ENCODE measurements at places on chromosomes 3 and 15.

DNA sequence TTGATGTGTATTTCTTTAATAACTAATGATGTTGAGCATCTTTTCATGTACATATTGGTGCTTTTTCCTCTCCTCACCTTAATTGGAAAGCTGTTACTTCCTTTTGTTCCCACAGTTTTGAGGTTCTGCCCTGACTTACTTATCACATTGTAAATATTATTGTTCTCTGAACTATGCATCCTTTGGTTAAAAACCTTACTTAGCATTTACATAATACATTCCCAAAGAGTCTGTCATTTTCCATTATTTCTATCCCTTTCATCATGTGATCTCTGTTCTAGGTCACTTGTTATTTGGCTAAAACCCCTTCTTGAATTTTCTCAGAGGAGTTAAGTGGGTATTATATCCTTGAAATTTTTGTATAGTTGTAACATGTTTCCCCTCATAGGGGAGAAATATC is 33.0 kb downstream of the SLC12A6 start:
- DNase-seq, result no peak

GRCh38 chr15:66569461-66570137 is 3.8 kb upstream of the LCTL start:
- DNase-seq, result no peak

- no peak for DNase-seq
Observed at GRCh38 chr3:46712191-46713049, 5.2 kb downstream of the PRSS50 start.

DNA sequence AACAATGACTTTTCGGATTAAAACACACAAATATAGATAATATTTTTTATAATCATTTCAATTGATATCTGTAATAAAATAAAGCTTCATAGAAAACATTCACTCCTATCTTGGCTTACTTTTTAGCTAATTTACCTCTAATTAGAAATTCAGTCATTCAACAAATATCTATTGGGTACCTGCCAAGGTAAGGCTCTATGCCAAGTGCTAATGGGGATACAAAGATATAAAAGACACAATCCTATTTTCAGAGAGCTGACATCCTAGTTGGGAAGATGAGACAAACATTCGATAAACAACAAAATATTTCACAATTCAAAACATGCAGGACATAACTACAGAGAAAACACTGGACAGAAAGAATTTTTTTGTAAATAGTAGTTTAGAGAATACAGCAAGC is 63.3 kb downstream of the ULK4 start:
- no peak for DNase-seq

DNA sequence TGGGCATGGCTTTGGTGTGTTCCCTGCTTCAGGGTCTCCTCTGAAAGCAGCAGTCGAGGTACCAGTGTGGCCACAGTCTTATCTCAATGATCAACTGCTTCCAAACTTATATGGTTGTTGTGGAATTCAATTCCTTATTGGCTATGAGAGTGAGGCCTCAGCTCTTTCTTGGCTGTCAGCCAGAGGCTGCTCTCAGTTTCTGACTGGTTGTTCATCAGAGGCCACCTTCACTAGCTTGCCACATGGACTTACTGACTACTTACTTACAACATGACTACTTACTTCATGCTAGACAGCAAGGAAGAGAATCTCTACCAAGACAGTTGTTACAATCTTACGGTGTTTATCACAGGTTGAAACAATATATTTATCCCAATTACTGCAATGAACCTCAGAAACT is 789.2 kb downstream of the DIPK2A start:
- DNase-seq, result no peak

DNA sequence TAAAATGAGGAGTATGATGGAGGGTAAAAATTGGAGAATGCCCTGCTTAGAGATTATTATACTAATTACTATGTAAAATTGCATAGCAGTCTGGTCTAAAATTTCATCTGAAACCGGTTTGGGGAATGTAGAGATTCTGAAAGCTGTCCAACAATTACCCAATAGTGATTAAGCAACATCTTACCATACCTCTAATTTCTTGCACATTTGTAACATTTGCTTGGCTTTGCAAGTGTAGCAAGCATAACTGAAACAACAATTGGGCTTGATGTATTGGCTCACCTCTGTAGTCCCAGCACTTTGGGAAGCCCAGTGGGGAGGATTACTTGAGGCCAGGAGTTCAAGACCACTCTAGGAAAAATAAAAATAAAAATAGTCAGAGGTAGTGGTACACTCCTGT is 17.4 kb downstream of the AADACL2 start:
- DNase-seq, result no peak

DNA sequence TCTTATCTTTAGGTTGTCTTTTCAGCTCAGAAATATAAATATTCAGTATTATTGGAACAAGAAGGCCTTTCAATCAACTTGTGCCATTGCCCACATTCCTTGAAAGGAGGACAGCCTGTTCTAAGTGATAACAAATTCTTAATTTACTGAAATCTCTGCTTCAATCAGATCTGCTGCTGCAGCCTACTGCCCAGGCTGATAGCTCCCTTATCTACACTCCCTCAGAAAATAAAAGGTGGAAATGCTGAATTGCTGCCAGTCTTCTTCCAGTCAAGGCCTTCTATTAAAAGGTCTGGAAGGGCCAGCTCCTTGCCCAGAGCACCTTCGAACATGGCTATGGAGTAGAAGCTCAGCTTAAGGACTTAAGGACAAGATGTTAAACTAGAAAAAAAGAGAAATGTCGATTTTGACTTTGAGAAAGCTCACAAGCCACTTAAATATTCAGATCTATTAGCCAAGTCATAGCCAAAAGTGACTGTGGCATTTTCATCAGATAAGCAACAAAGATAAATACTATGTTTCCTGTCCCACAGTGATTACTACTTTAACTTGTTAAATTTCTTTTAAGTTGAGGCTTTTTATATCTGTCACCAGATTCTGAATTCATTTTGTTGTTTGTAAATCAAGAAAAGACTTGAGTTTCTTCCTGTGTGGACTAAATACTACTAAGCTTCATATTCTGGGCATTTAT is 480.5 kb upstream of the CBLB start:
- no peak for DNase-seq

- no peak for DNase-seq
Observed at GRCh38 chr3:187013159-187013716, 82.9 kb downstream of the ST6GAL1 start.

DNA sequence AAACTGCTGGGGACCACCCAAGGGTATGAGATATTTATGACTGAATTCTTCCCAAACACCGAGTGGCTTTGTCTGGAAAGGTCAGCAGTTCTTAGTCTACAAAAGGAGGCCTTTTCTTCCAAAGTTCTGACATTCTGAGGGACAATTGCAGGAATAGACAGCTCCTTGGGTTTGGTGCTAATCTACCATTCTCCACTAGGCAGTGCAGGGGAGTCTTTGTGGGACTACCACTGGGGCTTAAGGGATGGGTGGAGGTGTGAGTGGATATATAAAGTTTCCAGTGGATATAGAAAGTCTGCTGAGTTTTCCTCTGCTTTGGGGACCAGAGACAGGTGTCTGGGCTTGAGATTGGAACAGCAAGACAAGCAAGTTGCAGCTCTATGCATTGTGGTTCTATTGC is 62.7 kb downstream of the EXOG start:
- DNase-seq, result no peak

DNA sequence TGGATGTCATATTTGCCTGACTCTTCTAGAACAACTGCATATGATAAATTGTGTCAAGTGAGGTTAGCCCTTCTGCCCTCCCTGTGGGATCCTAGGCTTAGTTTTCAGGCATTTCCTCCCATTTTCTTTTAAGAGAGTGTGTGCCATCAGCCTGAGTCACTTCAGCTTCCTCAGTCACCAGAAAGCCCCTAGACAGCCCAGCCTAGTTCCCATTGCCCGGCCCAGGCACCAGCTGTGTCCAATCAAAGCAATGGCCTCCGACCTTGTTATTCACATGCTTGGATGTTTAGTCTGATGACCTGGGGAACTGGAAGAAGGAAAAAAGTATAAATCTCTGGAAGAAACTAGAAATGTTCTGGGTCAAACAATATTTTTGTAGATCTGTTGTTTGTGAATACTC is 221.9 kb upstream of the LRIG1 start:
- peak; percentile 67 for DNase-seq

All from HFF-Myc (cell line).